ENCODE measurements at places on chromosomes 13 and 19. TPM values are rescaled to one million over a fixed set of nuclear protein-coding genes. Genes with fewer than 3 reads are reported as not detected.
A peak's percentile ranks its signal among the peaks of the same experiment; 100 is the strongest.

POLR1D gene
- polyA plus RNA-seq: 106 TPM

OR7C1 gene
- polyA plus RNA-seq: 0.19 TPM

REEP6 gene
- polyA plus RNA-seq: 11.9 TPM

PDE4A gene
- 4.0 TPM for polyA plus RNA-seq

PRSS57 gene
- polyA plus RNA-seq: not detected

CBY2 gene
- not detected for polyA plus RNA-seq

ZNF418 gene
- 8.1 TPM for polyA plus RNA-seq

SIGLECL1 gene
- not detected for polyA plus RNA-seq

PEAK3 gene
- not detected for polyA plus RNA-seq

UNC13A gene
- 0.27 TPM for polyA plus RNA-seq

SLC8A2 gene
- 0.49 TPM for polyA plus RNA-seq

ZNF724 gene
- polyA plus RNA-seq: 2.5 TPM

ALOX5AP gene
- 3.6 TPM for polyA plus RNA-seq

ZNF57 gene
- 2.2 TPM for polyA plus RNA-seq

DNA sequence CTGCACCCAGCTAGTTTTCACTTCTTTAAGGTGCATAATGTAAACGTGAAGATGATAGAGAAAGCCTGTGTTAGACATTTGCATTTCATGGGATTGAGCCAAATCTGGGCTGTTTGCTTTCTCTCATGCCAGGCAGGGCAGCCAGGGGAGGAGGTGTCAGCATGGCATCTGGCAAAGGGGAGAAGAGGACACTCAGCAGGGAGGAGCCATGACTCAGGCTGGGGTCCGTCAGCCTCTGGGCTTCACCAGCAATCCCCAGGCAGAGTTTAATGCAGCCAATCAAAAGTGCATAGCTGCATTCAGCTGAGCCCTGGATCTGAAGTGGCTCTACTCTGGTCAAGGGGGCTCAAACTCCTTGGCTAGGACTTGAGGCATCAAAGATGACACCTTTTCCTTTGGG lies 23.5 kb downstream of the EBPL start:
- DNase-seq: no peak

GRCh38 chr19:35657904-35658700 lies 8.2 kb upstream of the UPK1A start:
- no peak for DNase-seq

GRCh38 chr13:99294958-99295357 lies 12.2 kb downstream of the GPR183 start:
- DNase-seq: no peak

DNA sequence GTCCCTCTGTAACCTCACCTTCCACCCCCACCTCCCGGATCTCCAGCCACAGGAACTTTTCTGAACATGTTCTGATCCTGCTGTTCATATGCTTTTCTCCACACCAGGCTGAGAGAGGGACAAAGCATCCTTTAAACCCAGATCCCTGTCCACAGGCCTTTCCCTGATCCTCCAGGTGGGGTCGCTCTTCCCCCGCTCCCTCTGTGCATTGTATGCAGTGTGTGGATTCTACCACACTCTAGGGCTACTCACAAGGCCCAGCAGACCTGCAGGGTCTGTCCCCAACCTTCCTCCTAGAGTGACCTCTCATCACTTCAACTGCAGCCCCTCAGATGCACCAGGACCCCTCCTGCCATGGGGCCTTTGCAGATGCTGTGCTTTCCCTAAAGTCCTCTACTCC lies 1200.6 kb downstream of the UQCRFS1 start:
- no peak for DNase-seq

- DNase-seq: no peak
Observed at GRCh38 chr19:34075661-34076091, 96.6 kb upstream of the LSM14A start.

DNA sequence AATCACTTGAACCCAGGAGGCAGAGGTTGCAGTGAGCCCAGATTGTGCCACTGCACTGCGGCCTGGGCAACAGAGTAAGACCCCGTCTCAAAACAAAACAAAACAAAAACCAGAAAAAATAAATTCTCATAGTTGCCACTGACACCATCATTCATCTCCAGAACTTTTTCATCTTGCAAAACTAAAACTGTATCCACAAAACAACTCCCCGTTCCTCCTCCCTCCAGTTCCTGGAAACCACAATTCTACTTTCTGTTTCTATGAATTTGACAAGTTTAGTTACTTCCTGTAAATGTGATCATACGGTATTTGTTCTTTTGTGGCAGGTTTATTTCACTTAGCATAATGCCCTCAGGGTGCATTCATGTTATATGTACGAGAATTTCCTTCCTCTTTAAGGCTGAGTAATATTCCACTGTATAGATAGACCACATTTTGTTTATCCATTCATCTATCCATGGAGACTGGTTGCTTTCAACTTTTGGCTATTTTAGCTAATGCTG lies 13.2 kb upstream of the ADGRE5 start:
- DNase-seq: peak; percentile 59

DNA sequence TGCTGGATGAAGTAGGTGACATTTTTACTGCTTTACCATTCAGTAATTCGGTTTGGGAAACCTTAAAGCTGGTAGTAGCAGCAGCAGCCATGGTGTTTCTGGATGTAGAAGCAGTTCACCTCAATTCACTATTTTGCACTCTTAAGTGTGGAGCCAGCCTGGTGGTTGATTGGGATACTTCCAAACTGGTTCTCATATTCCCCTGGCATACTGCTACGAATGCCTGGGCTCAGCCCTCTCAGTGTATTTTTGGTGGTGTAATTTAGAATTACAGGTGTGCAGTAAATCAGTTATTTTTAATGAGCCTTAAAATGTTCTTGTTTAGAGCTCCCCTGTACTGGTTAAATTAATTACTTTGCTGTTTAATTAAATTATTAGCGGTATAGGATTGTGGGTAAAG lies 12.4 kb downstream of the HNRNPM start:
- DNase-seq: no peak

GRCh38 chr19:9913237-9914000 lies 22.9 kb downstream of the OLFM2 start:
- DNase-seq: peak; percentile 38

GRCh38 chr19:57583521-57584416 lies at the start of gene ZIK1:
Gene ZIK1, plus strand, starts transcription at chr19:57584145. Its CDS starts 212 bp downstream, at chr19:57584357.
- peak; percentile 98 for DNase-seq
